ENCODE measurements at places on chromosomes 7 and 10.

DNA sequence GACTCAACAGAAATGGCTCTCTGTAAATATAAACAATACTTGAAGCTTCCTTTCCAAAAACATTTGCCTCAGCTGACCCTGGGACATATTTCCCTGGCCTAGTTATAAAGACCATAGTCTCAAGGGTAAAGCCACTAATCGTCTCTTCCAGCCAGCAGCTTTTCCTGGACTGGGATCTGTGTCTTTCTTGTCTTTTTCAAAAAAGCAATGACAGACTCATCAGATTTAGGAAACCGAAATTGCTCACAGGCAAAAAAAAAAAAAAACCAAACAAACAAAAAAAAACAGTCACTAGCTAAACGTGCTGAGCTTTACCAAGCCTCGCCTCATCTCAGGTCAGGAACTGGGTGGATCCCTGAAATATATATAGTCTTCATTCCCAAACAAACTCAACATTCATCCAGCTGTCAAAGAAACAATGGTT, 23.5 kb downstream of the STN1 start:
- no peak for DNase-seq

DNA sequence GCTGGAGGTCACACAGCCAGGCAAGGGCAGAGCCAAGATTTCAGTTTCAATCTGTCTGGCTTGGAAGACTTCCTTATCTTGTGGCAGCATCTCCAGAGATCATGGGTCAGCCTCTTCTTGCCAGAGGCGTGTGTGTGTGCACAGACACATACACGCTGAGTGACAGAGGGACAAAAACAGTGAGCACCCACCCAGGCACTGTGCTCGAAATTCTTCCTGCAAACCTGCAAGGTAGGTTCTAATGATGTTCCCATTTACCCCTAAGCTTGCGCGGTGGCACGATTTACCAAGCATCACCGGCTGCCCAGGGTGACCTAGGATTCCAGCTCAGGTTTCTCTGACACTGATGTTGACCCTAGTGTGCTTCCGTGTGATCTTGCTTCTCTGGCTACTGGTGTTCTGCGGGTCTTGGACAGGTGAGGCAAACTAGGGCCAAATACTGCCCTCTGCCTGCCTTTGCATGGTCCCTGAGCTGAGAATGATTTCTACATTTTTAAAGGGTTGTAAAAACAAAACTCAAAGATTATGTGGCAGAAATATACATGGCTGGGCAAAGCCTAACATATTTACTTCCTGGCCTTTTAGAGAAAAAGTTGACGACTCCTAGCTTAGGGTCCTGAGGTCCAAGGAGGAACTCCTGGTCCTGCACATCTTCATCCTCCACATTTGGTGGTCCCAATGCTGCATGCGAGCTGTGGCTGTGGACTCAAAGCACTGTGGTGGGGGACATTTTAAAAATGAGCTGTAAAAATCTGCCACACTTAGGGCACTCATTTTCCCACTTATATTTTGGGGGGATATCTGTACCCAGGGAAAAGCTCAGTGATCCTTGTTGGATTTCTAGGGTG, 268.5 kb downstream of the RPS24 start:
- DNase-seq, result no peak

DNA sequence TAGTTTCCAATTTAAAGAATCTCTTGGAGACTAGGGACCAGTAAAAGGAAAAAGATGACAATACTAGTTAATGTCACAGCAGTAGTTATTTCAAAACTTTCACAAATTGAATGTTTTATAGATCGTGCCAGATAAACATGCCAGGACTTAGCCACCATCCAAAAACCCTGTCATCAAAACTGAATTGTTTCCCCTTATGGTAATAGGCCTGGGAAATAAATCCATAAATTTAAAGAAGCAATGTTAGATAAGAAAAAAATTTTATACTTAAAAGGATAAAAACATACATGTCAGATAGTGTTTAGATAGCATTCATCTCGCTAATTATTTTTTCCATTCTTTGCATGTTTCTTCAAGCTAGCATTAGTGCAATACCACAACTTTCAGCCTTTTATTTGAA, 71.2 kb downstream of the SUGCT start:
- no peak for DNase-seq

DNA sequence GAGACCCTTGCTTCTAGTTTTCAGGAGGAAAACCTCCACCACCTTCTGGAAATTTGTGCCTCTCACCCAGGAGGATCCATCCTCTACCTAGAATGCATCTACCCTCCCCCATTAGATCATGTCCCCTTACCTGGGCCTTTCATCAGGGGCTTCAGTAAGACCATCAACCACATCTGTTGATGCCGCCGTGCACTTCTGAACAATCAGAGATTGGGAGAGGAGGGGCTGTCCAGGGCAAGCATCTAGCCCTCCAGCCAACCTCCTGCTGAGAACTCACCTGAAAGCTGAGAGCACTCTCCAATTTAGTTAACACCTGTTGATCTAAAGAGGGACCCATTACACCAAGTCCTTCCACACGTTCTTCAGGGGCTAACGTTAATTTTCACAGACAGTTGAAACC, 57.6 kb upstream of the PIK3CG start:
- DNase-seq, result no peak

DNA sequence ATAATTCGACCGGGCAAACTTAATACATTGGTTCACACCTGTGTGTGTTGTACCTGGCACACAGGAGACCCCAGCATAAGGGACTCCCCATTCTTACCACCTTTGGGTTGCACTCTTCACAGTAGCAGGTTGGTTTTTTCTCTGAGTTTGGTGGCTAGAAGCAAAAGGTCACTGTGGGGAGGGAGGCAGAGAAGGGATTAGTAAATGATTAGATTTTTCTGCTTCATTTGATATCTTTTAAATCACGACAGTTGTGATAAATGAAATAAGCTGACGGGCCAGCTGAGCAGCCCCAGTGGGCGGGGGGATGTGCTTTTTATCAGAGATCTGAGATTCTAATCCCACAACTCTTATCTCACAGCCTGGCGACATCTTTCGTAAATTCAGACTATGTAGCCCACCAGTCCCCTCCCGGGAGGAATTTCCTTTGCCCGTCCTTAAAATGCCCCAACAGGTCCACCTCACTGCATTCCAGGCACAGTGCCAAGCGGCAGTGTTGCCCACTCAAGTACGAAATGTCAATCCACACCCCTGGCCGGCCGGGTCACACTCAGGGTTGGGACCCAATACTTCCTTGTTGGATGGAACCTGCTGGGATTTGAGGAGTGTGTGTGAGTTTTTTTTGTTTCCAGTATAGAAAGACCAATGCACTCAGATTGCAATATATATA, 10.5 kb upstream of the KCP start:
- no peak for DNase-seq

DNA sequence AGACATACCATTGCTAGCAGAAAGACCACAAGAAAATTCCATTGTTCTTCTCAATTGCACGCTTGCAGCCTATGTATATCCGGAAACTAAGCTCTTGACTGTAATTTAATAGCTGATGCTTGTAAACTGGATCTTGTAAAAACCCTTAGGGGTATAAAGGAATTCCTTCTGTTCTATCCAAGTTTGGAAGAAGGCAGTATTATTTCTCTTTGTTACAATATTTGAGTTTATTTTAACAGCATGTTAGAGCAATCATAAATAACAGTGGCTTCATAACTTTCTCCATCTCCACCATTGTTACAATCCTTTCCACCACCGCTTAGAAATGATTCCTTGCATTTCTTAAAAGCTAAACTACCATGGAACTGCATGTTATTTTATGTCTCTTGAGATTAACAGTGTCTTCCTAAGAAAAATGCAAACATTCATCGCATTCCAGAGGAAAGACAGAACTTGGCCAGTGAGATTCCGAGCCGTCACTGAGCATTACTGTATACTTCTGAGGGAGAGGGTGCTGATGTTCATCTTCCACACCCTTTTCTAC, 92.5 kb downstream of the TRIL start:
- DNase-seq, result no peak

GRCh38 chr10:65845916-65846315, 1079.9 kb upstream of the LRRTM3 start:
- DNase-seq, result no peak

DNA sequence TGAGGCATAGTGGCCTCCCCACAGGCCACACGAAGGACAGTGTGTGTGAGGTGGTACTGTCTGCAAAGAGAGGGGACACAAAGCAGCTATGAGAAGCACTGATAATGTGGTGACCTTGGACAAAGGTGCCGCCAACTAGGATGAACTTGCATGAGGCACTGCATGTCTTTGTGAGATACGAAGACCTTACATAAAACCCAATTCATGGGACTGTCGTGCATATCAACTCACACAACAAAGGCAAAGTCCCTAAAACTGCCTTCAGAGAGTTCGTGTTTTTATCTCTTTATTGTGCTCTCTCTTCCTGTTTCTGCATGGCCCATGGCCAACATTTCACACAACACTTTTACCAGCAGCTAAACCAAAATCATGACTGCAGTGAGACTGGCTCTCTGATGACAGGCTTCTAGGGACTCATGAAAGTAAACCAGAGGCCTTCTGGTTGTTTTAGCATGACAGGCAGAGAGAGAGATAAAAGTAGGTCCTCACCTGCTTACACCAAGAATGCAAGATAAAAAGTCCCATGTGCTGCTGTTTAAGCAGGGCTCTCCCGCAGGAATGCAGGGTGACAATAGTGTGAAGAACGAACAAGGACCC, 347.8 kb downstream of the ELMO1 start:
- DNase-seq, result no peak

DNA sequence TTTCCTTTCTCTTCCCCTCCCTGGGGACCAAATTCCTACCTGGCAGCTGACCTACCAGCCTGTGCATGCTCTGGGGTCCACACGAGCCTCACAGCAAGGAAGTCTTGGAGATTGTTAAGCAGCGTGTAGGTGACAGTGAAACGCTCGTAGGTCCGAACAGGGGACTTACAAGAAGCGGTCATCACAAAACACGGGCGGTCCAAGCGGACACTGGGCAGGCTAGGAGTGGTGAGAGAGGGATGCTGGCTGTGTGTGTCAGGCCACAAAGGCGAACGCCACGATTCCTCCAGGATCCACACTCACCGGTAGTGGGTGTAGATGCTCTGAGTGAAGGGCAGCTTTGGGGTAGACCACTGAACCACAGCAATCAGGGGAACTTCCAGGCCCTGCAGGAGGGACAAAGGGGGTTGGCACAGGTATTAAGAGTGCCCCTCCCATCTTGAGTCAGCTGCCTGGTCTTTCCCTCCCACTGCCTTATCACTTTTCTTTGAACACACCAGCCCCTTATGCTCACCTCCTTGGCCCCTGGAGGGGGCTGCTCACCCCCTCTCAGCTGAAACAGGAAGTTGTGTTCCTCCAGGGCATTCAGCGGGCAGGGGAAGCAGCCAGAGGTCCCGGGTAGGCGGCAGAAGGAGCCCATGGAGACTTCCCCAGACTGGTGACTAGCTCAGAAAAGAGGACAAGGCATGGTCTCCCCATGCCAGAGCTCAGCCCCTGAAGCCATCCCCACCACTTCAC, 2.0 kb downstream of the TRAPPC14 start:
- DNase-seq, result no peak

- DNase-seq, result no peak
Measured at GRCh38 chr10:76024460-76025123, 593.2 kb downstream of the LRMDA start.

- no peak for DNase-seq
Measured at GRCh38 chr7:90262438-90262837, 17.5 kb downstream of the CFAP69 start.

DNA sequence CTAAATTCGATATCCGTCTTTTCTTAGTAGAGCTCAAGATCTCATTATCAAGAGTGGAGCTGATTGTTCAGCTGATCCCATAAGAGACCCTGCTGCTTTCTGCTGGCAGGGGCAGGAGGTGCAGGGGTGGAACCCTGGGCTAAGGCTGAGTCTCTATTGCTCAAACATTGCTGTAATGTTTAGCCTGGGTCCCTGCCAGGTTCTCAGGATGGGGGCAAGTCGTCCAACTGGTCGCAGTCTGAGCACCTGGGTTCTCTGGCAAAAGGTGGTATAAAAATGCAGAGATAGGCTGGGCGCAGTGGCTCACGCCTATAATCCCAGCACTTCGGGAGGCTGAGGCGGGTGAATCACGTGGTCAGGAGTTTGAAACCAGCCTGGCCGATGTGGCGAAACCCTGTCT, 62.0 kb upstream of the NRBF2 start:
- no peak for DNase-seq

GRCh38 chr10:126969310-126969709, 64.1 kb downstream of the DOCK1 start:
- no peak for DNase-seq

- no peak for DNase-seq
Measured at GRCh38 chr7:30028749-30029635, 780 bp downstream of the PLEKHA8 start.

GRCh38 chr10:100998991-100999741, 442 bp upstream of the LZTS2 start:
- peak; percentile 84 for DNase-seq

DNA sequence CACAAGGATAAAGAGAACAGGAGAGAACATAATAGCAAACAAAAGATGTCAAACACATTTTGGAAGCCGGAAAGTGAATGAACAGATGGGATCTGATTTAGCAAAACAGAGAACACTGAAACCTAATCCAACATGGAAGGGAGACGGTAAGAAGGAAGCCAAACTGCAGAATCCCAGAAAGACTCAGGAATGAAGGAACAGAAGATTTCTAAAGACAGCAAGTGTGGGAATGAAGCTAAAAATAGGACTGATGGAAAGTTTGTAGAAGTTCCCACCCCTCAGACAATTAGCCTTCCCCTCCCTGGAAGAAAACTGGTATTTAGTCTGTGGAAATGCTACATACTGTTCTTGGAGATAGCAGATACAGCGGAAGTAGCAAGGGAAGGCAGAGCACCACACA, 40.8 kb downstream of the SLC16A12 start:
- DNase-seq, result no peak

Data from activated T-cell treated with anti-CD3 and anti-CD28 coated beads, Interleukin-2, amount 50 U/mL, for 72 hours (primary cell).